NB4 (cell line): ENCODE measurements at places on chromosomes 1 and 21.

- DNase-seq, result no peak
Measured at GRCh38 chr1:29383746-29384371, 147.5 kb downstream of the PTPRU start.

DNA sequence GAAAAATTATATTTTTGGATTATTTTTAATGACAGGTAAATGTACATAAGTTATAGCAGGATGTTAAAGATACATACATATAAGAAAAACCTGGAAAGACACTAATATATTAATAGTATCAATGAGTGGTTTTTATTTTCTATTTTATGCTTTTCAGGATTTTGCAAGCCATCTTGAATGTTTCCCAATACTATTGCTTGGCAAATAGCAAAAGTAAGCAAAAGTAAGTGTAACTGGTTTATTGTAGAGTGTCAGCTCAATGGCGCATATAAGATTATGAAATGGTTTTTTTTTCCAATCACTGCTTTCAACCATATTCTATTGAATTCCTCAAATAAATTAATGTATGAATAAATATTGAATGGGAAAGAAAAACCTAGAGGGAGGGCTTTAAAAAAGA, 36.4 kb downstream of the ZNF684 start:
- DNase-seq, result no peak

- peak; percentile 8 for DNase-seq
Measured at GRCh38 chr1:43878440-43878839, 55.2 kb upstream of the ARTN start.

DNA sequence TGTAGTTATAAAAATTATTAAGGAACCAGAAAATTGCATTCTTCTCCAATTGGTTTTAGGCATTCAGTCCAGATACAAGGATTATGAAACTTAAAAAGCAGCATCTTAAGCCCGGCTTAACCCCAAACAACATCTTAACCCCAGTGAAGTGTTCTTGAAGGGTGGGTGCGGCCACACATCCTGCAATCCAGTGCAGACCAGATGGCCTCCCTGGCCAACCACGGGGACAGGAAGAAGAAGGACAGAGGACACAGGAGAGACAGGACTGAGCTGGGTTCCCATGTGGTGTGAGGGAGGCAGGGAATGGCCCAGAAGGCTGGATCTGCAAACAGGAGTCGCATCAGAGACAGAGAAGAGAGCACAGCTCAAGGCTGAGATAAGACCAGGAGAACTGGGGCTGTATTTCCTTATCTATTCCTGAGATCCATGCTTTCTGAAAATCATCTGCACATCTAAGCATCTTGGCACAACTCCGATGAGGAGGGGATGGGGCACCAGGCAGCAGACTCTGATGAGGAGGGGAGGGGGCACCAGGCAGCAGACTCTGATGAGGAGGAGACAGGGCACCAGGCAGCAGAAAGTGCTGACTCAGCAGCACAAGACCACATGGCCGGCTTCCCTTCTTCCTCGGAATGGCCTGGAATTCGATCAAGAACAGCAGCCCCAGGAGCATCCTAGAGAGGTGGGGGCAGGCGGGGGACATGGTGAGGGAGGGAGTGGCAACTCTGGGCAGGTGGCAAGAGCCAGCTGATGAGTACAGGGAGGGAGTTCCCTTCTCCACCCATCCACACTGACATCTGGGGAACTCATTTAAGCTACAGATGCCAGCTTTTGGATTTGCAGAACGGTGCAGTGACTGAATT, 26.6 kb downstream of the ABCG1 start:
- no peak for DNase-seq

DNA sequence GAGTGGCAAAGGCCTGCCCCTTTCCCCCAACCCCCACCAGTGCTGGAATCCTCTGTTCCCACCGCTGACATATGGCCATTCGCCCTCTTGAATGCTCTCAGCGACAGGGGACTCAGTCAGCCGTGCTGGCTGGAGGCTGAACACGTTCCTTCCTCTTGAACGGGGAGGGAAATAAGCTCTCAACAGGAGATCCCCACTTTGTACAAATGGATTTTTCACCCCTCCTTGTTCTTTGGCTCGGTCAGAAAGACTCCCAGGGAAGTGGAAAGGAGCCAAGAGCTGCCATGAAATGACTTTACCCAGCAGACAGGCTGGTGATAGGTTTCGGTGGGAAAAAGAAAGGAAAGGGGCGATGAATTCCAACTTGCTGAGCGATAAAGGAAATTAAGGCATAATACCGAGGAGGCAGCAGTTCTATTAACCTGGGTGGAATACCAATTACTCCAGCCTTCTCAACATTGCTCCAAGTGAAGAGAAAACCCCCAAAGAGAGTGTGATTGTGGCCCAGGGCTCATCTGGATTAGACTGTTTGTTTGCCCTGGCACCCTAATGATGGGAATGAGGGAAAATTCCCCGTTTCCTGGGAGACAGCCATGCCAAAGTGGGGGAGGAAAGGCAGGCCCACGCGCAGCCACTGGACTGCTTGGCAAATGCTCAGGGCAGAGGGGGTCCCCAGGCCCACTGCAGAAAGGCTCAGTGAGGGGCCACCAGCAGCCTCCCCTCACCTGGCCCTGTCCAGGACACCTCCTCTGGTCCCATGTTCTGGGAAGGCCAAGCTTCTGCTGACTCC, 23.9 kb downstream of the LRP8 start:
- no peak for DNase-seq

DNA sequence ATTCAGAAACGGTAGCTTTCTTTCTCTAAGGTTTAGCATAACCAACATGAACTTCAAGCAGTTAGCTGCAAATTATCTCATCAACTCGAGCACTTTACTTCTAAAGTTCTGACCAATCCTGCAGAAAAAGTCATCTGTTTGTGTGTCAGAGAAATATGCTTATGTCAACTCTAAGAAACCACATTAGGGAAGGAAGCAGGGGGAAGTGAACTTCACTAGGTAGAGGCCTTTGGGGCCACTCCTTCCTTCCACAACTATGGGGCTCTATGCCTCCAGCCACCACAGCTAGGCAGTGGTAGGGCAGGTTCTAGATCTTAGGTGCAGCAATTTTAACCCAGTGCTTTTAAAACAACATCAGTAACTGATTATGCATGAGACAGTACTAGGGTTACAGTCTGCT, 375.9 kb downstream of the DSCAM start:
- DNase-seq, result peak; percentile 2

- no peak for DNase-seq
Measured at GRCh38 chr21:46097336-46098293, at the start of gene COL6A2. COL6A2 (plus strand) TSS chr21:46098112.

DNA sequence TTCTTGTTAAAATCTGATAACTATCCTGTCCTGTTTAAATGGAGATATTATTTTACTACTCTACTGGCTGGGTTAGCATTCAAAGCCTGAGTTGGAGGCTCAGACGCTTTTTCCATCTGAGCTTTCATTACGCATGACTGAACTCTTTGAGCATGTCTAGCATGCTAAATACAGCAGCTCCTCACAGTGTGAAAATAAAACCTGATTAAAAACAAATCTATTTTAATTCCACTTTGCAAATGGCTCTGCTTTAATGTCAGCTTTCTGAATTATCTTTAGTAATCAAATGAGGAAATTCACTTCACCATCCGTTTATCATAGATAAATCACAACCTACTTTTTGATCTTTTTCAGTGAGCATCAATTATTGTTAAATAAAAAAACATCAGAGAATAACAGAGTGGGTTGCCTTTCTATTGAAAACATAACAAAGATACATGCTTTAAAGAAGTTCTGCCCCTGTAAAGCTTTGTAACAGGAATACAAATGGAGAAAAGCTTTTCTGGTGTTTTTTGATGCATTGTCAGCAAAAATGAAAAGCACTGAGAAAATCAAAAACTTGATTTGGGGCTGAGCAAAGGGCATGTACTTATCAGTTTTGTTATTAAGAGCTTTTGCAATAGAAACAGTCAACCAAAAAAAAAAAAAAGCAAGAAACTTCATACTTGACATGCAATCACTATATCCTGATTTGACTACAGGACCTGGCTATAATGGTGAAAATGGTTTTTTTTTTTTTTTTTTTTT, 3.5 kb upstream of the SPEN start:
- no peak for DNase-seq

- DNase-seq, result no peak
Measured at GRCh38 chr1:39670689-39671088, 1.2 kb downstream of the NT5C1A start.

DNA sequence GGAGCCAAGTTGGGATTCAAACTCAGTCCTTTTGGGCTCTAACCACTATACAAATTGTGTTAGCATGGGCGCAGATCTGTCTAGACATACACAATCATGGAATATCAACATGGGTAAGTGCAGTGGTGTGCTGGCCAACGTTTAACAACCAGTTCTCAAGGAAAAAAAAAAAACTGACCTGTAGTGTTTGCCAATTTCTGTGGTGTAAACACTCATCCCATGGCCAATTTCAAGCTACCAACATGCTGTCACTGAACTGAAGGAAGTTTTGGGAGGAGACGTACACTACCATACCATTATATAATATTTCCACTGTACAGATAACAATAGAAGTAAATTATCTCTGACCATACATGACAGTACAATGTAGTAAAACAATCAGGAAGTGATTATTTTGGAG, 3.2 kb downstream of the TCEA3 start:
- no peak for DNase-seq

DNA sequence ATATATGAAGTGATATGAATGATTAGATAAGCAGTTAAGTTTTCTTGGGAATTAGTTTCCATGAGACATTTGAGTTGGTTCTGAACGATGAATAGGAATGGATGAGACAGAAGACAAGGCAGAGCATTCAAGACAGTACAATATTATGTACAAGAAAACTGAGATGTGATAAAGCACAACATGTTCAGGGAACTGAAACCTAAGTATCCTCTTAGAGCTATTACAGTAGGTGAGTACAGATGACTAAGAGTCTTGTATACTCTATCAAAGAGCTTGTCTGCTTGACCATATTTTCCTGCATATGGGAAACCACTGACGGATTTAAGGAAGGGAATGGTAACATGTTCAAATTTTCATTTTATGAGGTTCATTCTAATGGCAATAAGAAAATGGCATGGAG, 61.6 kb downstream of the NME7 start:
- no peak for DNase-seq

DNA sequence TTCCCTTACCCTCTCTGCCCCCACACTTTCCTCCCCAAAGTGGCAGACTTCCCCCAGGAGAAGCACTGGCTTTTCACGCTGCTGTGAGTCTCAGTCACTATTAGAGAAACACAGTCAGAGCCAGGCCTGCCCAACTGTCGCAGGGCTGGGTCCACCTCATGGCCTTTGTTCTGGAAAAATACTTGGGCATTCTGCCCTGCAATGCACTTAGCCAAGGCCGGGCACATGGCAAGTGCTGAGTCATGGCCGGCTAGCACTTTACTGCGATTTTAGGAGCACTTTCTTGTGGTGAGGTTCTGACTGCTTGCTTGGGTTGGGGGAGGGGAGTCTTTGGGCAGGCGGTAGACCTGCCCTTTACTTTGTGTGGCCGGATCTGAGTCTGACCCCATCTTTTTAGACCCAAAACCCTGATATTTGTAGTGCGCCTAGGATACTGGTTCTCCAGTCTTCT, 7.7 kb downstream of the EPHX1 start:
- DNase-seq, result peak; percentile 81

- DNase-seq, result peak; percentile 80
Measured at GRCh38 chr1:18875107-18875795, 15.8 kb upstream of the TAS1R2 start.

DNA sequence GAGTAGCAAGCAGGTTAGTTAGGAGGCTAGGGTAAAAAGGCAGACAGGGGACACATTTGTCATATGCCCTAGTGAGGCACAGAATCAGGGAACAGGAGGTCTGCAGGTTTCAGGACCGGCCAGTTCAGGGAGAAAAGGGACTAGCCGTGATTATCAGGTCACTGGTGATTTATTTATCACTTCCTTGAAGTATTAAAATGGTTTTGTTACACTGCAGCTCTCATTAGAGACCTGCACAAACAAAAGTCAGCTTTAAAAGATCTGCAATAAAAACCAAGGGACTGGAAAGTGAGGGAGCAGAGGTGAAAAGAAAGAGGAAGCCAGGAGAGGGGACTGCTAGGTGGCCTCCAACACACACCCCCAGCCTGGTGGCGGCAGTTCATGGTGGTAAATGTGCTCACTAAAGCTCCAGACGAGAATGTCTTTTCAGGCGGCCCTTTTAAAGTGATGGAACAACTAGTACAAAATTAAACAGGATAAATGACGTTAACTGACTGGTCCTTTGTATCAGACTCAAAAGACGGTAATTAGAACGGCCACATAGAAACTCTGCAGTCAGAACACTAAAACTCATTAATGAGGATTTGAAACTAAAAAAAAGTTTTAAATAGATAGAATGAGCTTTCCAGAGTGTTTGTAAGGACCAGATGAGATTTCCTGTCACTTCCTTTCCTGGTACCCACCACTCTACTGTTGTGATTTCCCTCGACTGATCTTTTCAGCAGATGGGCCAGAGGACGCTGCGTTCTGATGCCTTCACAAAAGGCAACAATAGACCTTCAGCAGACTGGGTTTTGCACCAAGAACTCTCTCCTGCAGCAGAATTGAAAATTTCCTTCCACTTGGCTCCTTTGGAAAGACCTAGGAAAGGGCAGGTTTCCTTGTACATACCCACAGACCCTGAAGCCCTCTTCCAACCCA, 136.8 kb downstream of the NTPCR start:
- DNase-seq, result peak; percentile 22

- DNase-seq, result peak; percentile 8
Measured at GRCh38 chr1:172770071-172770470, 111.2 kb downstream of the FASLG start.

DNA sequence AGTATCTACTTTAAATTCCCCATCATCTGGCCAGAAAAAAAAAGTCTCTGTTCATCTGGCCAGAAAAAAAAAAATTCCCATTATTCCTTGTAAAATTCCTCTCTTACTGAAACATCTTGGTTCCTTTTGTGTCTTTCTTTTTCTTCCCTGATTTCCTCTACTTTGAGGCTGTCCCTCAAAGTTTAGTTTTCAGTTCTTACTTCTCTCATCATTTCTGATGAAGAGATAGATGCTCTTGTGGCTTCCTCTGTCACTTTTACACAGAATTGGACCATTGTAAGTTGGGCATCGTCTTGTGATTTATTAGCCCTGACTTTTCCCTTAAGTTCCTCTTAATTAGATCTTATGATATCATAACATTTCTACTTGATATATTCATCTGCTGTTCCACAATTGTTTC, 6.5 kb downstream of the SOAT1 start:
- DNase-seq, result no peak

GRCh38 chr1:107664982-107665925, 299.7 kb downstream of the VAV3 start:
- DNase-seq, result no peak

DNA sequence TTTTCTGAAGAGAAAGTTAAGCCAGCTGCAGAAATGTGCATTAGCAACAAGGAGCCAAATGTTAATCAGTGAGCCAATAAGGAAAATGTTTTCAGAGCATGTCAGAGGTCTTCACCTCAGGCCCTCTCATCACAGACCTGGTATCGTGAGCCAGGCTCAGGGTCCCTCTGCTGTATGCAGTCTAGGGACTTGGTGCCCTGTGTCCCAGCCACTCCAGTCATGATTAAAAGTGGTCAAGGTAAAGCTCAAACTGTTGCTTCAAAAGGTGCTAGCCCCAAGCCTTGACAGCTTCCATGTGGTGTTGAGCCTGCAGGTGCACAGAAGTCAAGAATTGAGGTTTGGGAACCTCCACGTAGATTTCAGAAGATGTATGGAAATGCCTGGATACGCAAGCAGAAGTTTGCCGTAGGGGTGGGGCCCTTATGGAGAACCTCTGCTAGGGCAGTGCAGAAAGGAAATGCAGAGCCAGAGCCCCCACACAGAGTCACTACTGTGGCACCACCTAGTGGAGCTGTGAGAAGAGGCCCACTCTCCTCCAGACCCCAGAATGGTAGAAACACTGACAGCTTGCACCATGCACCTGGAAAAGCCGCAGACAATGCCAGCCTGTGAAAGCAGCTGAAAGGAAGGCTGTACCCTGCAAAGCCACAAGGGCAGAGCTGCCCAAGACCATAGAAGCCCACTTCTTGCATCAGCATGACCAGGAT, 1128.7 kb downstream of the AMY1C start:
- DNase-seq, result peak; percentile 23
